ENCODE measurements at places on chromosomes 4 and X.

DNA sequence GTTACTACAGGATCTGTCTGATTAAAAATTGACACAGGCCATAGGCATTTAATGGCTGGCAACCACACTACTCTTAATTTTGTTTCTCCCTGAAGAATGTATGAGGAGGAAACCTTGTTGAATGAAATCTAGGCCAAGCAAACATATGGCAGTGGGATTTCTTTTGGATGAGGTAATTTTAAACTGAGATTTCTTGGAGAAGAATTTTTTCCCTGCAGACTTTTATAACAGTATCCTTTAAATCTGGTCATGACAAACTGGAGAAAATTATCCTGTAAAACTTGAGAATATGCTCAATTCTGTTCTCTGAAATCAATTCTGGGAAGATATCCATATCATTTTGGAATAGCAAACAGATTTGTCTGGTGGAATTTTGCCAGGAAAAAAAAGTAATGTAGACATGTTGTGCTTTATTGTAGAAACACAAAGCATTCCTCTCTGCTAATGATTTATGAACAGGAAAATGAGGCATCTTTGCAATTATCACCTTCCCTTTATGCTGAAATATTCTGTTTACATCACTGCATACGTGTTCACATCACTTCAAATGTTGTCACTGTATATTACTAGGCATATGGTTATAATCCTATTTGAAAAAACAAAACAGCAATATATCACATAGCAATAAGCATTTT, 108.3 kb upstream of the ARSJ start:
- DNase-seq = no peak

DNA sequence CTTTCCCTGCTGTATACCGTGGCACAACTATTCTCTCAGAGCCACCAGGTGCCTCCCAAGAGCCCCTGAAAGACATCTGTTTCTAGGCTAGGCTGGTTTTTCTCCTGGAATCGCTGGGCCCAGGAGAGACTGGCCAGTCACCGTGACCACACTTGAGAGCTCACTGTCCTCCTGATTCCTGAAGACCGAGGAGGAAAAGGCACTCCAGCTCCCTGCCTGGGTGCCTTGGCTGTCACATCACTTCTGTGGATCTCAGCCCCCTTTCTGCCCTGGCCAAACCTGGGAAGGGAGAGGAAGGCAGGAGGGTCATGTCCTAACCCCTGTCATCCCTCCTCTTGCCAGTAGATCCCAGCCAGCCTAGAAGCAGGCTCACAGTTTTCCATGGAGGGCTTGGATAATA, 54.7 kb upstream of the LAS1L start:
- no peak for DNase-seq

DNA sequence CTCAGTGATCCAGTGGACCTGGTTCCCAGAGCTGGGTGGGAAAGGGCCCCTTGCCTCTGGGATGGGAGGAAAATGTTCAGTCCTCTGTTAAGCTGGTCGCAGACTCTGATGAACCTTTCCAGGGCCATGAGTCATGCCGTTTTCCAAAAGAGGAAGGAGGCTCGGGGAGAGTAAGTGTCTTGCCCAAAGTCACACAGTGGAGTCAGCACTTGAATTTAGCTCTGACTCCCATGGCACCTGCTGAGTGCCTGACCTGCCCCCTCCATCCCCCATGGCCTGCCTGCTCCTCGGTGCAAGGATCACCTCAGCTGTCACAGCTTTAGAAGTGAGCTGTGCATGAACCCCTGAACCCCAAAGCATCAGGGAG, 14.0 kb upstream of the KIAA0232 start:
- no peak for DNase-seq

DNA sequence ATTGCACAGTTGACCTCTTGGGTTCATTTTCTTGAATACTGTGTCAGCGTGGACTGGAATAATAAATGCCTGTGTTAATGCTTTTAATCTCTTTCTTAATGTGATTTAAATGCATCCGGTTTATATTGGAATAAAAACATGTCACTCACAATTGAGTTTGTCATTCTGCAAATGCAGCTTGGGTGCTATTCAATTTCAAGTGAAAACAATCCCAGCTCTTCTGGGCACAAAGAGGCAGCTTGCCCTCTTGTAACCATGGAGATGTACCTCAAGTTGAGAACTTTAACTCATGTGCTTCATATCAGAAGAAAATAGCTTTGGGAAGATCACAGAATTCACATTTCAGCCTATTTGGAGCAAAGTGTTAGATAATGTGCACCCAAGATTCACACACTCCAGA, 355.7 kb upstream of the GNPDA2 start:
- no peak for DNase-seq

DNA sequence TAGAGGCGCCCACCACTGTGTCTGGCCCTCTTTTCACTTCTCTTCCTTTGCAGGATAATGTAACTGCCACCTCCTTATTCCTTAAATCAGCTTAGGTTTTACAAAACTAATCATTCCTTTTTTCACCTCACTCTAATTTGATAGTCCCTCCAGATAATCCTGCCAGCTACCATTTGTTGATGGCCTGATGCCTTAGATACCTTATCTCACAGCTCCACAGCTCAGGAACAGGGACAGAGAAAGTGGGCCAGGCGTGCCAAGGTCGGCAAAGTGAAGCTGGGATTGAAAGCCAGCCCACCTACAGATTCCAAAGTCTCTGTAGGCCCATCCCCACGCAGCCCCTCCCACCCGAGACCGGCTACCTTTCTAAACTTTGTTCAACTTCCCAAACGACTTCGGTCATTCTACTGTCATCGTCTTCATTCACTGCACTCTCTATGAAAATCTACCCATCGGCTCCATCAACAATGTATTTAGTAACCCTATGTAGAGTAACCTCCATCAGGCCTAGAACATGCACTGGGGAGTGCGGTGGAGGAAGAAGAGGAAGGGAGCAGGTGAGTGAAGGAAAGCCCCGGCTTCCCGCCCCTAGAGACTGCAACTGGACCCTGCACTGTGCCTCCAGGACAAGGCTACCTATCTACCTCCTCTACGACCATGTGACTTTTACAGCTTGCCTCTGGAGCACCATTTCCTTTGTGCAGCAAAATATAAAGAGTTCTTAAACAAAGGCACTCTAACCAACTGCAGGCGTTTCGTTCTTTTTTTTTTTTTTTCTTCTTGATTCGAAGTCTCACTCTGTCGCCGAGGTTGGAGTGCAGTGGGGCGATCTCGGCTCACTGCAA, 1.5 kb downstream of the CASP6 start:
- DNase-seq = no peak

DNA sequence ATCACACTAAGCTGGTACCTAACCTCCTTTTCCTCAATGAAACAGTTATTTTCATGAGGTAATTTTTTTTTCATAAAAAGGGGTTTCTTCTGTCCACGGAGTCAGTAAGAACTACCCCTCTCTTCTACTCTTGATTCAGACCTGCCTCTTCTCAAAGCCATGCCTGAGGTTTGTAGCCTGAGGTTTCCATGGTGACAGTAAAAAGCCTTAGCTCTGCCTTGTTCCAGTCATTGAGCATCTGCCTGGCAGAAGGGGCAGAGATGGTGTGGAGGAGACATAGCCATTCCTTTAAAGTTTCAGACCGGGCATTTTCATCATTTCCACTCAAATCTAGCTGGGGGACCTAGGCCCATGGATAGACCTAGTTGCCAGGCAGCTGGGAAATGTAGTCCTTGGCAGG, 135.5 kb downstream of the REPS2 start:
- DNase-seq = no peak

- DNase-seq = no peak
These were observed 446.8 kb downstream of the ANKRD50 start for GRCh38 chr4:124265701-124266100.

- no peak for DNase-seq
These were observed 15.6 kb upstream of the TENM3 start for GRCh38 chr4:182227611-182228010.
